ENCODE measurements at places on chromosomes 13 and 19. TPM values are rescaled to one million over a fixed set of nuclear protein-coding genes. Genes with fewer than 3 reads are reported as not detected.
A peak's percentile ranks its signal among the peaks of the same experiment; 100 is the strongest.

GRCh38 chr13:76223999-76224398, 587.9 kb downstream of the LMO7 start:
- no peaks in the 10 kb centered on the region for H3K36me3 ChIP-seq
- no peak overlapping the region for H3K4me3 ChIP-seq
- DNase-seq = no peak

GRCh38 chr13:33485247-33485646, 199.7 kb upstream of the STARD13 start:
- H3K36me3 ChIP-seq = no peaks in the 10 kb centered on the region
- no peaks in the 10 kb centered on the region for H3K27me3 ChIP-seq

DNA sequence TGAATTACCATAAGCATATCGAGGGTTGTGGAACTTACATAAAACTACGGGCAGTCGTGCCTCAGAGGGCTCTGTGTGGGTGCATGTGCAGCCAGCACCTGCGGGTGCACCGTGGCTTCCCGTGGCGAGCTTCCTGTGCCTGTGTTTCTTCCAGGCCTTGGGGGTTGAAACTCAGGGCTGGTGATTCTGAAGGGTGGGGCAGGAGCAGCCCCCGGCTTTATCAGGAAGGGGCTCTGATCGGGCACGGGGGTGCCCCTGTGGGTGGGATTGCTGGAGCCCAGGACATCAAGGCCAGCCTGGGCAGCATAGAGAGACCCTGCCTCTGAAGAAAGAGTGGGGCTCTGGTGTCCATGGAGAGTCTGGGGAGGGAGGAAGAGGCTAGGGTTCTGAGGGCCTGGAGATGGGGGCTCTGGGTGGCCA, 11.1 kb downstream of the ATP4B start:
- no peaks in the 10 kb centered on the region for H3K4me1 ChIP-seq
- peak; percentile 40 for DNase-seq
- no peaks in the 10 kb centered on the region for H3K36me3 ChIP-seq
- no peaks in the 10 kb centered on the region for H3K27me3 ChIP-seq

- H3K27me3 ChIP-seq = no peaks in the 10 kb centered on the region
- H3K4me3 ChIP-seq = no peak overlapping the region
- no peaks in the 10 kb centered on the region for H3K36me3 ChIP-seq
- H3K4me1 ChIP-seq = no peaks in the 10 kb centered on the region
- H3K27ac ChIP-seq = no peak overlapping the region
- DNase-seq = no peak
Measured at GRCh38 chr13:93345770-93346169, 119.2 kb downstream of the GPC6 start.

DNA sequence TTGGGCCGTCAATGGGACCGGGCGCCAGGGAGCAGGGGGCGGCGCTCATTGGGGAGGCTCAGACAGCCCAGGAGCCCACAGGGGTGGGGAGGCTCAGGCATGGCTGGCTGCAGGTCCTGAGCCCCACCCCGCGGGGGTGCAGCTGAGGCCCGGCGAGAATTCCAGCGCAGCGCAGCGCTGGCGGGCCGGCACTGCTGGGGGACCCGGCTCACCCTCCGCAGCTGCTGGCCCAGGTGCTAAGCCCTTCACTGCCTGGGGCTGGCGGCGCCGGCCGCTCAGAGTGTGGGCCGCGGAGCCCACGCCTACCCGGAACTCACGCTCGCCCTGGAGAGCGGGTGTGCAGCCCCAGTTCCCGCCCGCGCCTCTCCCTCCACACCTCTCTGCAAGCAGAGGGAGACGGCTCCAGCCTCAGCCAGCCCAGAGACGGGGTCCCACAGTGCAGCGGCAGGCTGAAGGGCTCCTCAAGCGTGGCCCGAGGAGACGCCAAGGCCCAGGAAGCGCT, 1227.4 kb downstream of the PCDH17 start:
- no peaks in the 10 kb centered on the region for H3K4me1 ChIP-seq
- H3K27me3 ChIP-seq = no peaks in the 10 kb centered on the region
- no peak for DNase-seq
- no peak overlapping the region for H3K4me3 ChIP-seq

DNA sequence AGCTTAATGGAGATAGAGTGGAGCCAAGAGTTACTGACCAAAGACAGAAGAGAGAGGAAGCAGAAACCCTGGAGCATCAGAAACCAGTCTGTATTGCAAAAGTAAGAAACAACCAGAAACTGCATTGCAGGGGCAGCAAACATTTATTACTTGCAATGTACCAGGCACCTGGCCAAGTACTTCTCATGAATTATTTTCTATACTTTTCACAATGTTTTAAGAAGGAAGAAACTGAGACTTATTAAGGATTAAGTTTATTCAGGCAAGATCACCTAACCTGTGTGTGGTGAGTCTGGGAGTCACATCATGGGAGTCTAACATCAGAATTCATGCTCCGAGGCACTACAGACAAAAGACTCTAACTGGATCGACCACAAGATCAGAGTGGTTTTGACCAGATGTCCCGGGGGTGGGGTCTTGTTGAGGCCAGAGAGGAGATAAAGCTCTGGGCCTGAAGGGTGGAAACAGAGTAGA, 47.4 kb downstream of the TNFRSF19 start:
- no peaks in the 10 kb centered on the region for H3K36me3 ChIP-seq
- no peaks in the 10 kb centered on the region for H3K27me3 ChIP-seq
- DNase-seq = no peak
- H3K4me3 ChIP-seq = no peak overlapping the region
- H3K27ac ChIP-seq = no peak overlapping the region

ZNF792 gene
- 5.2 TPM for total RNA-seq

B3GNT3 gene
- total RNA-seq = 1.9 TPM

ATP8A2 gene
- total RNA-seq = 0.29 TPM

NLRP9 gene
- total RNA-seq = not detected

All from aorta (tissue), 5 donors.